ENCODE measurements at places on chromosomes 4 and X. TPM values are rescaled to one million over a fixed set of nuclear protein-coding genes. Genes with fewer than 3 reads are reported as not detected.

DNA sequence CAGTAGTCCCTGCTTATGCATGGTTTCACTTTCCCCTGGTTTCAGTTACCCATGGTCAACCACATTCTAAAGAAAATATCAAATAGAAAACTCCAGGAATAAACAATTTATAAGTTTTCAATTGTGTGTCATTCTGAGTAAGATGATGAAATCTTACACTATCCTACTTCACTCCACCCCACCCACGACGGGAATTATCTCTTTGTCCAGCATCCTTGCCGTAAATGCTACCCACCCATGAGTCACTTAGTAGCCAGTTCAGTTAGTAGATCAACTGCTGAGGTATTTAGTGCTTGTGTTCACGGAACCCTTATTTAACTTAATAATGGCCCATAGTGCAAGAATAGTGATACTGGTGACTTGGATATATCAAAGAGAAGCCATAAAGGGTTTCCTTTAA is 91.4 kb downstream of the KLHL13 start:
- DNase-seq: no peak

DNA sequence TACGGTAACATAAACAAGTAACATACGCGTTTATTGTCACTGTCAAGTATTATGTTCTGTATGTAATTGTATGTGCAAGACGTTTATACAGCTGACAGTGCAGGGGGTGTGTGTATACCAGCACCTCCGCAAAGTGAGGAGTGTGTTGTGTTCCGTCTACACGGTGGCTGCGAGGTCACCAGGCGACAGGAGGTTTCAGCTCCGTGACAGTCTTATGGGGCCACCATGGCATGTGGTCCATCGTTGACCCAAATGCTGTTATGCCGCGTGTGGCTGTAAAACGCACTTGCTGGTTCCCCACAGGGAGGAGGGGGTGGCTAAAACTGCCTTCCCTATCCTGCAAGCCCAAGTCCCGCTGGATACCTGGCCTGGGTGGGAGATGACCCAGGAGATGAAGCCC is 25.0 kb downstream of the NSG1 start:
- DNase-seq: no peak

DNA sequence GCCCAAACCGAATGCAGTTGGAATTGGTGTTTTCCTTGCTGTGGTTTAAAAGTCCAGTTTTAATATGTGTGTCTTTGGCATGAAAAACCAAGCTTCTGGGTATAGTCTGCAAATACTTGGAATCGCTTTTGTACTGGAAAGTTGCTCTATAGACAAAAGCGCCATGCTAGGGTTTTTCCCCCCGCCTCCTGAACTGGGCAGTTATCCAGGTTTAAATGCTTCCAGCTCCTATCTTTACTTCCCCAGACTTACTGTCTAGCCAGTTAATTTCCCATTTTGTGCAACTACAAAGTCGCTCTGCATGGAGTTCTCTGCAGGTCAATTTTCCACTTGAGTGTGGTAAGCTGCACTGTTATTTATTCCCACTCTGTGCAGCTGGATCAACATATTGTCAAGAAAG is 2.7 kb downstream of the RASL11B start:
- no peak for DNase-seq

DNA sequence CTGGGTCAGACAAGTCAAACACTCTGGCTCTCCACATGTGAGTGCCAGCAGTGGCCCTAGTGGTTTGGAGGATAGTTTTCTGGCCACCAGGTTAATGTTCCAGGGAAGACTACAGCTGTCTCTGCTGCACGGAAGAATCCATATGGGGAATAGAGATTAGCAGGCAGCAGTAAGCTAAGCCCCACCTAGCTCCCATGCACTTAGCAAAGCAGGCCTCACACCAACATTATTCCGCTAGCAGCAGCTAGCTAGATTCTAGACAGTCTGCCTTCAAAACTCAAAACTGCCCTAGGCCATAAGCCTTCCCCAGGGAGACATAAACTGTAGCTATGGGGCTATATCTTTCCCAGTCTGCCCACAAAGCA is 203.4 kb downstream of the CHIC1 start:
- DNase-seq: no peak

DNA sequence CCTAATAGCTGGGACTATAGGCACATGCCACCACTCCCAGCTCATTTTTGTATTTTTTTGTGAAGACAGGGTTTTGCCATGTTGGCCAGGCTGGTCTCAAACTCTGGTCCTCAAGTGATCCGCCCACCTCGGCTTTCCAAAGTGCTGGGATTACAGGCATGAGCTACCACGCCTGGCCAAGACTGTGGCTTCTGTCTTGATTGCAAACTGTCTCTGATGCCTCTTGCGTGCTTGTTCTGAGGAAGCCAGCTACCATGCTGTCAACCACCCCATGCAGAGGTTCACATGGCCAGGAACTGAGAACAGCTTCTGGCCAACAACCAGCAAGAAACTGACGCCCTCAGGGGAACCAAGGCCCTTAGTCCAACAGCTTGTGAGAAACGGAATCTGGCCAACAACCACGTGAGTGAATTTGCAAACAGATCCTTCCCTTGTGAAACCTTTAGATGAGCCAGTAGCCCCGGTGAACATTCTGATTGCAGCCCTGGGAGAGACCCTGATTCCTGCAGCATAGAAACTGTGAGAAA is 71.2 kb downstream of the SUPT20HL2 start:
- DNase-seq: peak; percentile 57

The AKAP4 gene
- total RNA-seq: not detected
